SHP77 (cell line): ENCODE measurements at places on chromosomes 12 and 14.

DNA sequence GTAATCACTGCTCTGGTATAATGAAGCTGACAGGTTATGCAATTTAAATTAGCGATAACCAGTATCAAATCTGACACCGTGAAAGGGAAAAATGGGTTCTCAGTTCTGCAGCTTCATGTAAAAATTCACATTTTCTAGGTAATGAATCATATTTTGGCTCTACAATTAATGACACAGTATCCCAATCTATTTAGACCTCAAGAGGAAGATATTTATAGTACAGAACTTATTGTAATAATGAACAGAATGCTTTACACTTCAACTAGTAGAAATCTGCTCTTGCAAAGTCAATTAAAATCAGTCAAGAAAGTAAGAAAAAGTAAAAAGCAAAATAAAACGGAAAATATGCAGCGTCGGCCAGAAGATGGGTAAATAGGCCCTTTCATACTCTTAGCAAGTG, 24.3 kb downstream of the SEL1L start:
- no peak for DNase-seq

- no peak for DNase-seq
Measured at GRCh38 chr12:47910981-47911380, 6.2 kb upstream of the VDR start.

DNA sequence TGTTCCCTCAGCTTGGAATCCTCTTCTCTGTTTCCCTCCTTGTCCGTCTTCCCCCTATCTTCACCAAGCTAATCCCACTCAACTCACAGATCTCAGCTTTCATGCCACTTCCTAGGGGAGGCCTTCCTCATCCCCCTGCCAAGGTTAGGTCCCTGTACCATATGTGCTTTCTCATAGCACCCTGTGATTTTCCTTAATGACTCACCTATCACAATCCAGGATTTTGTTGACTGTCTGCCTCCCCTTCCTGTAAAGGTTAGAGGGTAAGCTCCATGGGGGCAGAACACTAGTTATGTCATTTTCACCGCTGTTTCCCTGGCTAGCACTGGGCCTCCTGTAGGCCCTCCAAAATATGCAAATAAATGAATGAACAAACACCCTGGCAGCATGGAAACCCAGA, 57.6 kb downstream of the CRADD start:
- DNase-seq, result no peak

DNA sequence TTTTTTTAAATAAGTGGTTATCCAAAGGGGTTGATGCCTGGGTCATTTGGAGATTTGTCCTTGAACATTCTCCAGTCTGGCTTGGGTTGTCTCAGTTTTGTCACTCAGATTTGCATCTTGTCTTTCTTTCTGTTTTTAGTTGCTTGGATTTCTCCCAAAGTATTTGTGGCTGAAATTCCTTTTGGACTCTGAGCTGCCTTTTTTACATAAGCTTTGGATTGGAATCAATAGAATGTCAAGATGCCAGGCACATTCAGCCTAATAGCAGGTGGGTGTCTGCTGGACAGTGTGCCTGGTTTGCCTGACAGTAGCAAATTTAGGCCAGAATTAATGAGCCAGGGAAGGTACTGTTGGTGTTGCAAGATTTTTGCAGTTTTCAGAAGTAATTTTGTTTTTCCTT, 50.0 kb downstream of the FLRT2 start:
- DNase-seq, result no peak

DNA sequence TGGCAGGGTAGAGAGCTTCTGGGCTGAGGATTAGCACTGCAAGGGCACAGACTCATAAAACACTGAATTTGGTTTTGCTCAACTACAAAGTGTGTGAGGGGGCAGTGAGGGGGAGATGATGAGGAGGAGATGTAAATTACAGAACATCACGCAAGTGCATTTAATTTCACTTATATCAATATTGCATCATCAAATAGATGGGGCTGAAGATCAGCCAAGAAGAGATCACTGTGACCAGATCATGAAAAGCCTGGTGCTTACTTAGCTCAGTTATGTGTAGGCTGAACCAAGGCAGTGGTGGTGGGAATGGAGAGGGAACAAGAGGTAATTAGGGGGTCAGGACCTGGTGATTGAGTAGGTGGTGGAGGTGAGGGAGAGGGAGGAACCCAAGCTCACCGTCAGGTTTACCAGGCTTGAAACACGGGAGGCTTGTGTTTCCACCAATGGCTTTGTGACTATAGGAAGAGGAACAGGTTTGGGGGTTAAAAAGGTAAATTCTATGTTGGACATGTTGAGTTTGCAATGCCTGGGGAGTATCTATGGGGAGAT, 11.3 kb downstream of the FOS start:
- DNase-seq, result no peak
